ENCODE measurements at places on chromosomes 7 and 10.
A peak's percentile ranks its signal among the peaks of the same experiment; 100 is the strongest.

DNA sequence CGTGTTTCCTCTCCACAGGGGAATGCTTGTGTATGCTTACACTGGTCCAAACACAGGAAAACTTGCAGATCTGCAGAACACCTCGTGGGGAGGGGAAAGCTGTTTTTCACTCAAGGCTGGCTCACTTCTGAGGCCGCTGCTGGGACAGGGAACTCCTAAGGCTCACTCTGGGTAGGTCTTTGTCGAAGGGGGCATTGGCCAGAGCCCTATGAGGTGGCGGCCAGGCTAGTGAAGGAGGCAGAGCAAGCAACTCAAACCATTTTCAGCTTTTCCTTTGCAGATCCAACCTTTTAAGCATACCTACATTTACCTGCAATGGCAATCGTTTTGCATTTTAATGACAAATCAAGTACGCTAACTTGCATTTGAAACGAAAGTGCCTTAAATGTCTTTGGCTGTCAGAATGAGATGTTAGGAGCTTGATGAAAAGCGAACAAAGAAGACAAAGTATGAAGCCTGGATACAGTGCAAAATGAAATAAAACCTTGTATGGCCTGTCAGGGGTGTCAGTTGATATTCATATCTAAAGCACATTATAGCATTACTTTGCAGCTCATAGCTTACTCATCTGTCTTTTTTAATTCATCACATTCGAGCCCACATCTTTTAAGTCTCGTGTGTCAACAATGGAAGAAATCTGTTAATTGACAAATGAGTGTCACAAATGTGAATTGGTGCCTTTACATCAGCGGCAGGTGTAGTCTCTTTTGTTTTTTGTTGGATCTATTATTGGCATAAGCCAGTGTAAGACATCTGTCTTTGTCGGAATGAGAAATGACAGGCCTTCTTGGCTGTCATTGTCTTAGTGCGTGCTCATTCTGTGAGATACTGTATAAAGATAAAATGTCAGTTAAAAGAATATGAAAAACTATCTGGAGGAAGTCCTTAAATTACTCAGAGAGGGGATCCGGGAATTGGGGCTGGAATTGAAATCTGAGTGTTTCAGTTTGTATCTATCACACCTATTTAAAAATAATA lies 30.5 kb downstream of the LRMDA start:
- no peak for DNase-seq

DNA sequence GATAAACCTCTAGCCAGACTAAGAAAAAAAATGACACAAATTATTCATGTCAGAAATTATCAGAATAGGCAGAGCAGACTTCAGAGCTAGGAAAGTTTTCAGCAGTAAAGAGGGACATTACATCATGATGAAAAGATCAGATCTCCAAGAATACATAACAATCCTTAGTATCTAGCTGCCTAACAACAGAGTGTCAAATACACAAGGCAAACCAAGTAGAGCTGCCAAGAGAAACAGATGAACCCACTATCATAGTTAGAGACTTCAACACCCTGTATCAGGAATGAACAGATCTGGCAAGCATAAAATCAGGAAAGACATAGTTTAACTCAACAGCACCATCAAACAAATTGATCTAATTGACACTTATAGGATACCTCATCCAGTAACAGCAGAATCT lies 92.3 kb downstream of the NKX6-2 start:
- DNase-seq = no peak

DNA sequence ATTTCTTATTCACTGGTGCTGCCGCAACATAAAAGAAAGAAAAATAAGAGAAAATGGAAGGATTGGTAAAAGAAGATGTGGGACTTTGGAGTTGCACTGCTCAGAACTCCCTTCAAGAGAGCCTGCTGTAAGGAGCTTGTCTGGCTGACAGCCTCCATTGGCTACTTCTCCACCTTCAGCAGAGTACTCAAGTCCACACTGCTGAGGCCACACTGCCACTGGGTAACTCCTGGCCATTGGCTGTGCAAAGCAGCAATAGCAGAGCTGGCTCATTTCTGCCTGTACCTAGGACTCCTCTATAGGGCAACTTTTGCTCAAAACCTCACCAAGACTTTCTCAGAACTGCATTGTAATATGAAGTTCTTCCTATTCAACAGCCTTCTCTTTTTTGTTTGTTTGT lies 38.7 kb upstream of the PCLO start:
- DNase-seq = no peak

GRCh38 chr10:121590772-121591171 lies 7.5 kb downstream of the FGFR2 start:
- no peak for DNase-seq

GRCh38 chr7:591856-592628 lies 72.4 kb upstream of the PDGFA start:
- DNase-seq = no peak

DNA sequence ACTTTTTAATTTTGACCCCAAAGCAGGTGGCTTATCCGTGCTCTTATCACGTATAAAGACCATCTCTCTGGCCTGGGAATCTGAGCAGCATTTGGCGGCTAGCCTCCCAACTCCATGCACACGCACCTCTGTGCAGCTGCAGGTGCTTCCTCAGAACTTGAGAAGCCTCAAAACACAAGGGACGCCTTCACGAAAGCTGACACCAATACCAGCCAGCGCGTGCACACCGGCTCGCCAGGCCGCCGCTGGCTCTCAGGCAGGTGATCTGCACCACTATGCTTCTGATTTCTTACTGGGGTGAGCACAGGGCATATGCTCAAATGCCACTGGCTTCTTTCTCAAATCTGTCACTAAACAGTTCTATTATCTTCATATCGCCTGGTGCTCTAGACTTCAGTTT lies 145.0 kb downstream of the PARD3 start:
- no peak for DNase-seq

DNA sequence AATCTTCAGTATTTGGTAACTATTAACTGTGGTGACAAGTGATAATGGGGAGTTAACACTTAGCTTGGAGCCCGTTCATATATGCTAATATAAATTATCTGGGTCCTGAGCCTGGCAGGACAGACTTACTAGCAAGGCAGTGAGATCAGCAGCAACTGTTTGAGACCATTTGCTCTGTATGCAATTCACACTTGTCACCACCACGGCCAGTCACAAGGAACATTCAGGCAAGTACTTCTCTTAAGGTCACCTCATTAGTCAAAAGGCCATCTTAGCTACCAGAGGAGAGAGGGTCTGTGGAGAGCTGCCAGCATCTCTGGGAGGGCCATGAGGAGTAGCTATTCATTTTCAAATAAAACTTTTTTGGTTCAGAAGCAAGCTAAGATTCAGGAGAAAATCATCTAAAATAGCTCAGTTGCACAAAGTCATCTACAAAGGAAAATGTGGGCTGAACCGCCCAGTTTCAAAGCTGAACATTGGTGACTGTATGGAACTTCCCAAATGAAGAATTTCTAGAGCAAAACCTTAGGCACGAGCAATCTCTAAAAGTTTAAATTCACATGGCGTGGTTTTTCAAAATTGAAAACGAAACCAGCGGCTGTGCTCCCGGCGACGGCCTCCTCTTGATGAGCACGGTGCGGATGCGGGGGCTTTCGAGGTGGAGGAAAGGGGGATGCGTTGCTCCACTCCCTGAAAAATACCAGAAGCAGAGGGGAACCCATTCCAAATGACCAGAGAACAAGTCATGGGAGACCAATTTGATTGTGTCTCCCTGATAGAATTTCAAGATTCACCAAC lies 233.5 kb upstream of the MGMT start:
- DNase-seq = no peak

DNA sequence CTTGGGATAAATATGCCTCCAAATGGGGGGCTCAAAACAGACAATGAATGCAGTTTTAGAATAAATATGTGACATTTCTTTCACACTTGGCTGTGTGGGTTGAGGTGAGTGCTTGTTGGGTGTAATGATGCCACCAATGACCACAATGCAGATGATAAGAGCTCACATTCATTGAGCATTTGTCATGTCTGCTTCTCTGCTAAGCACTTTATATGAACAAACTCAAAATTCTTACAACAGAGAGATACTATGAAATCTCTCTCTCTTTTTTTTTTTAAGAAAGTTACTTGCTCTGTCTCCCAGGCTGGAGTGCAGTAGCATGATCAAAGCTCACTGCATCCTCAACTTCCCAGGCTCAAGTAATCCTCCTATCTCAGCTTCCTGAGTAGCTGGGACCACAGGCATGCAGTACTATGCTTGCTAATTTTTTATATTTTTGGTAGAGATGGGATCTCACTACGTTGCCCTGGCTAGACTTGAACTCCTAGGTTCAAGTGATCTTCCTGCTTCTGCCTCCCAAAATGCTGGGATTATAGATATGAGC lies 185.4 kb downstream of the JCAD start:
- no peak for DNase-seq

DNA sequence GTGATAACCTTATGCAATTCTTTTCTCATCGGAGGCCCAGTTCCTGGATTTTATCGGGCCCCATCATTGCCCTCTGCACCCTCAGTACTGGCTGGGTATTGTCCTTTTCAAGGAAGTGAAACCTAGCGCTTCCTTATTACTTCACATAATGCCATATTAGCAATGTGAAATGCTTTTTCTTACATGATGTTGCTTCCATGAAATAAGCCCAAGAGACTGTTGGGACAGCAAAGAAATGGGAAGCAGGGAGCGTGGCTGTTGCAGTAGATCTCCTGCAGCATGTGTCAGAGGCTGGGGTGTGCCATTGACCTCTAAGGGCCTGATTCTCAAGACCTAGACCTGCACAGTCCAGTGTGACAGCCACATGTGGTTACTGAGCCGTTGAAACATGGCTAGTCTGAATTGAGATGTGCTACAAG lies 8.1 kb downstream of the CHN2 start:
- peak; percentile 5 for DNase-seq

DNA sequence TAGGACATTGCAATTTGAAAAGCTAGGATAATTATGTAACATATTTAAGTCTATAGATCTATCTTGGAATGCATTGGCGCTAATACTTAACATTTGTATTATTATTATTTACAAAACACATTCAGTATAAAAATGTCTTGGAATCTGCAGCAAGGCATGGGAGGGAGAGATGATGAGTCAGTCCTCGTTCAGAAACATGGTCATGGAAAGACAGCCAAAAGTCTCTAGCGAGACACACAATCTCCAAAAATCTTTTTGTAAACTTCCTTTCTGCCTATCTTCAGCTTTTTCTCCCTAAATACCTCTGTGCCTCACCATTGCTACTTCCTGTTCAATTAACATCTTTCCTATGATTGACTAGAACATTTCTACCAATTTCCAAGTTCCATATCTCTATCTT lies 188.4 kb upstream of the CACNA2D1 start:
- DNase-seq = no peak

DNA sequence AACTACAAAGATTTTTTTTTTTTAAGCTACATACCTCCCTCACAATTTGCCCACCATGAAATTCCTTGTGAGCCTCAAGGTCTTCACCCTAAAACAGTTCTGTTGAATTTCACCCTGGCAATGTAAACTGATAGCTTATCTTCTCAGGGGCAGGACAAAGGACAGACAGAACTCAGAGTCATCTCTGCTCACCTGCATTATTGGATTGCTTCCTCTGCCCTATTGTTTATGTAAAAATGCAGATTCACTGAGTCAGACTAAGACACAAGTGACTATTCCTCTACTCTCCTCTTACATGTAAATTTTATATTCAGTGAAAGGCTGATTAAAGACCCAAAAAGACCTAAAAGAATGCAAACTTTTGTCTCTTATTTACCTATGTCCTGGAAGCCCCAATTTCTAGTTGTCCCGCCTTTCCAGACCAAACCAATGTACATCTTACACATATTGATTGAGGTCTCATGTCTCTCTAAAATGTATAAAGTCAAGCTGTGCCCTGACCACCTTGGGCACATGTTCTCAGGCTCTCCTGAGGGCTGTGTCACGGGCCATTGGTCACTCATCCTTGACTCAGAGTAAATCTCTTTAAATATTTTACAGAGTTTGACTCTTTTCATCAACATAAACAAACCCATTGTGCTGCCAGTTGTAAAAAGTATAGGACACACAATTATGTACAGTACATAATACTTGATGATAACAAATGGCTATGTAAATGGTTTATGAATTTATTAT lies 440.2 kb downstream of the HTR7 start:
- no peak for DNase-seq

GRCh38 chr10:80459047-80459865 lies 5.1 kb downstream of the TSPAN14 start:
- DNase-seq = peak; percentile 78

DNA sequence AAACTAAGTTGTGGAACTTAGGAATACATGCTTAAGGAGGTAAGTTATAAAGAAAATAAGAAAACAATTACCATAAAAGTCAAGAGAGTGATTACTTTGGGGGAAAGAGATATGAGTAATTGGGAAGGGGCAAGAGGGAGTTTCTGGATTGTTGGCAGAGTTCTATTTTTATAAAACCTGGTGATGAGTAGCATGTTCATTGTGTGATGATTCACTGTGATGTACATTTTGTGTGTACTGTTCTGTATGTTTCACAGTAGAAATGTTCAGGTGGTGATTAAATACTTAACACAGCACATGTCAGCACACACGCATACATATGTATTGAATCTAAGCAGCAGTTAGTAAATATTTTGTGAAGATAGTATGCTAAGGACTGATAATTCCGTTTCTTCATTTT lies 9.7 kb upstream of the OIT3 start:
- no peak for DNase-seq

- DNase-seq = no peak
Observed at GRCh38 chr7:155457544-155458110, 302 bp upstream of the EN2 start.

DNA sequence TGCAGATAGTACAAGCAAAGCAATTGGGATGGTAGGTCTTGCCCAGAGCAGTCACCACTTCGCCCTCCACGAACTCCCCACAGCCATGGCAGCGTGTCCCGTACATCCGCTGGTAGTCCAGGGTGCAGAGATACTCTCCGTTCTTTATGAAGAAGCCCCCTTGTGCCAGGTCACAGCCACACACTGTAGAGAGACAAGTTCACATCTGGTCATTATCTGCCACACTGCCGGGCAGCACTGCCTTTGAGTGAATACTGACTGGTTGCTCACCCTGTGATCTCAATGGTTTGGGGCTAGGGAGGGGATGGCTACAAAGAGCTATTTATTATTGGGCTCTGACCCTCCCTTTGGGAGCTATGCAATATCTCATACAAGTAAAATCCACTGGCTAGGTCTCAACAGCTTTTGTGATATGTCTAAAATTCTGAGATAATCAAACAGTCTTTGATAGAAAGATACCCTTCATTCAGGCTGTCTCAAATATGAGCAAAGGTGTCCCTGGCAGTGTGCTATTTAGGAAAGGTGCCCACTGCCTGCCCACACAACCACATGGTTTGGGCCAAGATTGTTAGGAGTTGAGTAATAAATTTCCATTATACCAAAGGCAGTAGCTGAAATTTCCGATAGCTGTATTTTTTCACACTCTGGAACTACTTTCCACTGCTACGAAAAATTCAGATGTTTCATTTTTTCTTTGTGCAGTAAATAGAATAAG lies 82.5 kb downstream of the ABLIM1 start:
- DNase-seq = no peak

GRCh38 chr10:18204039-18204835 lies 64.0 kb downstream of the CACNB2 start:
- DNase-seq = peak; percentile 45

- no peak for DNase-seq
Observed at GRCh38 chr7:127872122-127872521, 159.1 kb downstream of the LRRC4 start.

GRCh38 chr10:30529373-30529998 lies 95.5 kb downstream of the MAP3K8 start:
- peak; percentile 84 for DNase-seq
